GOT3 (cell line): ENCODE measurements at places on chromosomes 5 and 9.

GRCh38 chr9:70352802-70353201 is 61.7 kb downstream of the KLF9 start:
- DNase-seq, result no peak

DNA sequence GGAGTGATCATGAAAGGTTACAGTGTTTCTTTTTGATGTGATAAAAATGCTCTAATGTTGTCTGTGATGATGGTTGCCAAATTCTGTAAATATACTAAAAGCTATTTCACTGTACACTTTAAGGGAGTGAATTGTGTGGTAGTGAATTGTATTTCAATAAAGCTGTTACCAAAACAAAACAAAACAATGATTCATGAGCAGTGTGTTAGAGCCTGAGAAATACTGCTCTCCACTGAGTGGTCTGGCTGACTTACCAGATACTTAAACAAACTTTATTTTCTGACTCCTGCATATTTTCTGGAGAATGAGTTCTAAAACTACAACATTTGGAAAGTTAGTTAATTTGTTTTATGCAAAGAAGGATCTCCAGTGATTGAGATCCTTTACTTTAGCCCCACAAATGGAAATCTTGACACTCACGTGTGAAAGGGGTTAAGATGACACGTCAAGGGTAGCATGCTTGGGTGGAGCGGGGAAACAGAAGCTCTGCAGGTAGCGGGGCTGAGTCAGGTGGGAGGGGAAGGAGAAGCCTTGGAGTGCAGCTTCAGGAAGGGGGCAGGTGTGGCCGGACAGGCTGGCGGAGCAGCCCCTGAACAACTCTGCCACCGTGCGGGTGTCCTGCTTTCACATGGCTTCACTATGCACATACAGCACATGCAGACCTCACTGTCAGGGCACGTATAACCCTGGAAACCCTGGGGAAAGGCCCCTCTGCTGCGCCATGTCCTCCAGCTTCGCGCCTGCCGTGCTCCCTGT is 256.7 kb downstream of the IRX1 start:
- DNase-seq, result no peak

DNA sequence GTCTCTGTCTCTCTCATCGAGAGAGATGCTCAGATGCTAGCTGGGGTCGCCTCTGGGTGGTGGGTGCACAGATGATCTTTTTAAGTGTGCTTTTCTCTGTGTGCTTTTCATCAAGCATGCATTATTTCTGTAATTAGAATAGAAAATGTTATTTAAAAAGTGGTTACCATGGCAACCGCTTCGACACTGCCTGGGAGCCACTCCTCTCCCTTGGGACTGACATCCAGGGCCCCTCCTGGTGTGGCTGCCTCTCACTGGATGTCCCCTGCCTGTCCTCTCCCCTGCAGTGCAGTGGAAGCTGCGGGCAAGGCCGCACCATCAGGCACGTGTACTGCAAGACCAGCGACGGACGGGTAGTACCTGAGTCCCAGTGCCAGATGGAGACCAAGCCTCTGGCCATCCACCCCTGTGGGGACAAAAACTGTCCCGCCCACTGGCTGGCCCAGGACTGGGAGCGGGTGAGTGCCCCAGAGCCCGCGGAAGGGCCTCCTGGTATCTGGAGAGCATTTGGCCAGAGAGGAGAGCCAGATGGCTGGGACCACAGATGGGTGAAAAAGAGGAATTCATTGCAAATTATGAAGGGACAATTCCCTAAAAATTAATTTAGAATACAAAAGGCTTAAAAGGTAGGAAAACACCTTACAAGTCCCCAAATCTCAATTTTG is 34.7 kb downstream of the ADAMTSL2 start:
- no peak for DNase-seq

GRCh38 chr5:119344231-119344630 is 11.6 kb upstream of the TNFAIP8 start:
- no peak for DNase-seq

DNA sequence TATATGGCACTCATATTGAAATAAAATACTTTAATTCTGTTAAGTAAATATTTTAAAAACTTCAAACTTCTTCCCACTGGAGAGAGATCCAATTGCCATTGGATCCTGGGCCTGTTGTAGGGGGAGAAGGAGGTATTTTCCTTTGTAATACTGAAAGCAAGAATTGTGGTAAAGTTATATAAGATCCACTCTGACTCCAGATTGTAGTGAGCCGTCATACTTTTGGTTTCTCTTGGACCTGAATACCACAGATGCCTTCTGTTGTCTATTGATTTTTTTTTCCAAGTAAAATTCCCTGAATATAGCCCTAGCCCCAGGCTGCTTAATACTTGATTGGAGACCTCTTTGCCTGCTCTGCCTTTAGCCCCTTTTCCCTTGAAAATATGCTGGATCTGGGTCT is 86.9 kb downstream of the ATG10 start:
- DNase-seq, result no peak
